ENCODE measurements at places on chromosomes 7 and 10. TPM values are rescaled to one million over a fixed set of nuclear protein-coding genes. Genes with fewer than 3 reads are reported as not detected.

Gene CFAP46
- total RNA-seq, result 1.5 TPM

Gene EBLN1
- not detected for total RNA-seq

Gene LRRD1
- total RNA-seq, result under 0.01 TPM

Gene COL1A2
- 29.0 TPM for total RNA-seq

Gene NT5C3A
- total RNA-seq, result 16.0 TPM

Gene TRIM50
- total RNA-seq, result not detected

Gene LRRC4
- 2.3 TPM for total RNA-seq

Gene GPR158
- total RNA-seq, result not detected

Gene CDHR3
- 2.1 TPM for total RNA-seq

Gene RHOBTB1
- total RNA-seq, result 51.6 TPM

Gene PRTFDC1
- total RNA-seq, result 10.9 TPM

Gene SMO
- 5.2 TPM for total RNA-seq

Gene ADAP1
- 0.65 TPM for total RNA-seq

Gene MBL2
- total RNA-seq, result not detected

Gene CTBP2
- 99.6 TPM for total RNA-seq

Gene GHRHR
- total RNA-seq, result not detected

Gene C10orf143
- 1.6 TPM for total RNA-seq

Gene SPDYE11
- not detected for total RNA-seq

Gene SH3PXD2A
- 2.6 TPM for total RNA-seq

Gene DYDC2
- not detected for total RNA-seq

Gene MICU1
- 38.9 TPM for total RNA-seq

Gene THSD7A
- total RNA-seq, result 36.6 TPM

Gene OR2A5
- not detected for total RNA-seq

Gene KAZALD1
- 0.57 TPM for total RNA-seq

Gene SPACDR
- total RNA-seq, result 0.48 TPM

Gene BTBD16
- total RNA-seq, result not detected

Gene RASA4
- 30.4 TPM for total RNA-seq

Gene ZNF239
- total RNA-seq, result 2.6 TPM

Gene RBP3
- not detected for total RNA-seq

Gene LIPJ
- total RNA-seq, result not detected

Gene SEC23IP
- total RNA-seq, result 52.0 TPM

Gene ELFN1
- total RNA-seq, result 0.65 TPM

Gene CYP2C19
- total RNA-seq, result not detected

Gene ETV1
- 15.1 TPM for total RNA-seq

Gene MAT1A
- total RNA-seq, result not detected

Gene BLOC1S2
- 42.1 TPM for total RNA-seq

Gene CALML5
- not detected for total RNA-seq

Gene MEOX2
- total RNA-seq, result 35.8 TPM

Gene SGPL1
- 18.8 TPM for total RNA-seq

Gene IFT22
- 22.0 TPM for total RNA-seq

Gene AKR1C8
- total RNA-seq, result not detected

Gene ZNF248
- total RNA-seq, result 5.4 TPM

Gene PNLIPRP3
- total RNA-seq, result not detected

Gene OPN1SW
- total RNA-seq, result not detected

Measured in vein endothelial cell (primary cell).